Head of caudate nucleus (tissue), 42 donors: ENCODE measurements at places on chromosomes 1 and 21.
A peak's percentile ranks its signal among the peaks of the same experiment; 100 is the strongest.

DNA sequence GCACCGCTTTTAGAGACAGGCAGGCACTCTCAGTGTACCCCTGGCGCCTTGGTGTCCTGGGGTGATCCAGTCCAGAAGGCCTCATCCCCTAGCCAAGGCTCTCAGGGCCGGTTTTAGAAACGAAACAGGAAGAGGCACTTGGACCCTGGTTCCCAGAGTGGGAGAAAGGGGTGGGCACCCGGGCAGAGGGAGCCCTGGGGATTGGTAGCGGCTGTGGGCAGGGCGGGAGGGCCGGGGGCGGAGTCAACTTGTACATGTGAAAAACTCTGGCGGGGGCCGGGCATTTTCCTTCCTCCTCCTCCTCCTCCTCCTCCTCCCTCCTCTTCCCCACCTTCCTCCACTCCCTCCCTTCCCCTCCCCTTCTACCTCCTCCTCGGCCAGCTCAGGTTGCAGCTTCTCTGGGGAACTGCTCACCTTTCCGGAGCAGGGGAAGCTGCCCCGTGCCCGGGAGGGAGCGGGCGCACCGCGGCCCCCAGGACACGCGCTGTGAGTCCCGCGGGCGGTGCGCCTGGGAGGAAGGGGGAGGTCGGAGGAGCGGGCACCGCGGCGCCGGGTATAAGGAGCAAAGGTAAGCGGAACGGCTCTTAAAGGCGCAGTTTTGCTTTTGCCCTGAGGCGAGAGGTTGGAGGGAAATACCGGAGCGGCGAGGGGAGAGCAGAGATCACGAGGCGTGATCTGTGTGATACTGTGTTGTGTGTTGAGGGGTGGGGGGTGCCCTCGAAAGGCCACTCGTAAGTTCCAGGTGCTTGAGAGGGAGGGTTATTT, at the start of gene CDK18:
Gene CDK18 (plus strand): TSS at position 359 of the 765 bp plus-strand sequence. CDS start 18,499 bp downstream, outside the sequence.
- peak; percentile 92 for DNase-seq

- no peak for DNase-seq
Observed at GRCh38 chr21:44815225-44815624, 2.6 kb downstream of the SUMO3 start.

DNA sequence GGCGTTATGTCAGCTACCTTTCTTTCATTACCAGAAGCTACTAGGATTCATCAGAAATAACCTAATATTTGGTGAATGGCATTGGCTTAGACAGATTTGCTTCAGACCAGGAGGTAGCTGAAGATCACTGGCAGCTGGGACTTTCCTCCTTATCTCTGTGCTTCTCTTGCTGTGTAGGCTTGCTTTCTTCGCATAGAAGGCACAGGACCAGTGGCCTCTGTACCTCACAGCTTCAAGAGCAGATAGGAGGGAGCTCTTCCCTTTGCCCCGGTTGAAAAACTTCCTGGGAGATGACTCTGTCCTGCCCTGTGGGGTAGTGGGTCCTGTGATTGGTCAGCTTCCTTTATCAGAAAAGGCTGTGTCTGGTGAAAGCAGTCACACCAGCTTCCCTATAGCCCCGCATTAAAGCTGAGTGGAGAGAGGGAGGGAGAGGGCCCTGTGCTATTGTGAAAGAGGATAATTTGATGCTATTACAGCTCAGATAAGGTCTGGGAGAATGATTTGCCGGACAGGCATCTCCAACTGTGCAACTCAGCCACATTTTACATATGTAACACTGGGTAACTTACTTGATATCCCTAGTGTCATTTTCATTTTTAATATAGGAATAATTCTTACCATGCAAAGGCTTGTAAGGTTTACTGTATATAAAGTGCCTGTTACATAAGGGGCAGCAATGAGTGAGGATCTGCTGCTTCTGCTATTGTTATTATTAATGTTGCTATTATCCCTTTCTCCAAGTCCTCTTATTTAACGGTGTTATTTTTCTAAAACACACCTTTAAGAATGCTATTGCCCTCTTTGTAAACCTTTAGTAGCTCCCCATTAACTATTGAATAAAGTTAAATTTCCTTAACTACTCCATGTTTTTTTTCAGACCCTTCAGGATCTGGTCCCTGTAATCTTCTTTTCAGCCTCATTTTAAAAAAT, 31.6 kb downstream of the OSBPL9 start:
- DNase-seq = no peak

DNA sequence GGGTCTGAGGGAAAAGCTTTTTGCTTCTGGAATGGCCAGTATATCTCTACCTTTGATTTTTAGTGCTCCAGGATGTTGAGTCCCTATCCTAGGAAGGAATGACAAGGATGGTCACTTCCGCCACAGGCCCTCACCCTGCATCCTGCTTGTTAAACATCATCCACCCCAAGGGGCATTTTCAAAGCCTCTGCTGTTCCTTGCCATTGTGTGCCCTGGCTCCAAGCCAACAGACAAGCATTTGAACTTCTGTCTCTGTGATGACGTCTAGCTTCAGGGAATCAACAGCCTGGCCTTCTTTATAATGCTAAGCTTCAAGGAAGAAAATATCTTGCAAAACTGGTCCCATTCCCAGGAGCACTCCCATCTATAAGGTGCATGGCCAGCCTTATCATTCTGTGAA, 12.3 kb upstream of the JAM2 start:
- DNase-seq = no peak

GRCh38 chr1:27773826-27774445, 917 bp downstream of the STX12 start:
- no peak for DNase-seq

- DNase-seq = peak; percentile 28
Observed at GRCh38 chr1:87224201-87224600, 104.5 kb upstream of the LMO4 start.

- DNase-seq = no peak
Observed at GRCh38 chr1:153174624-153175023, 23.9 kb upstream of the SPRR2G start.

GRCh38 chr21:33198346-33199099, 31.2 kb upstream of the IFNAR2 start:
- DNase-seq = peak; percentile 68

DNA sequence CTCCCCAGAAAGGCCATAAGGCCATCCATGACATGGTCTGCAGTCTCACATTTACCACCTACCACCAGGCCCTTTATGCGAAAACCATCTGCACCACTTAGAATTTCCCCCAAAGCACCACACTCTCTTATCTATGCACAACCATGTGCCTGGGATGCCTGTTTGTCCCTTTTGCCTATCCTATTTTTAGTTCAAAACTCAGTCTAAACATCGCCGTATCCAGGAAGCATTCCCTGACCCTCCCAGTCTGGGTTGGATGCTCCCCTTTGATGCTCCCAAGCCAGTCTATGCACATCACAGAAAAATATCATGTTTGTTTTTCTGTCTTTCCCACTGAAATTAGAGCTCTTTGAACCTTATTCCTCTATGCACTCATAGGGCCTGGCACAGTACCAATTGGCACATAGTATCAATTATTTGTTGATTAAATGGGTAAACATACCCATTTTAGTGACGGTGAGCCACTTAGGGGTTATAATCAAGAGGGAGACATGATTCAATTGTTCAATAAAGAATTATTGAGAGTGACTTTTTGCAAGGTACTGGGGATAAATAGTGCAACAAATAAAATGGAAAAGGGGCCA, 6.7 kb downstream of the MPL start:
- no peak for DNase-seq

- no peak for DNase-seq
Observed at GRCh38 chr1:57111175-57111574, 145.4 kb upstream of the C8B start.

GRCh38 chr21:29053656-29054055, 19.8 kb downstream of the CCT8 start:
- no peak for DNase-seq

- DNase-seq = no peak
Observed at GRCh38 chr1:171793636-171794035, 12.2 kb downstream of the METTL13 start.

- DNase-seq = no peak
Observed at GRCh38 chr1:186409091-186409490, 33.5 kb downstream of the ODR4 start.

DNA sequence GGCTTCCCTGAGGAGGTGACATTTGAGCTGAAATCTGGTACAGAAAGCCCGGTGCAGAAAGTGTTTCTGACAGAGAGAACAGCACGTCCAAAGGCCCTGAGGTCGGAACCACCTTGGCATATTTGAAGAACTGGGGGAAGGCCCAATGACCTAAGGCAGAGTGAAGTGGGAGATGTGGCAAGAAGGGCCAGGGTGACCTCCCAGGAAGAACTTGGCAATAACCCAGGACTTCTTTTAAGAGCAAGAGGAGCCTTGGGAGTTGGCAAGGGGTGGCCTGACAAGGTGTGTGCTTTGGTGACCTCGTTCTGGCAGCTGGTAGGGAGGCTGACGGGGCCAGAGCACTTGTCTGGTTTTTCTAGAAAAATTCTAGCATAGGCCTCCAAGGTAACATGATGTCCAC, 23.4 kb downstream of the TTC39A start:
- DNase-seq = no peak

DNA sequence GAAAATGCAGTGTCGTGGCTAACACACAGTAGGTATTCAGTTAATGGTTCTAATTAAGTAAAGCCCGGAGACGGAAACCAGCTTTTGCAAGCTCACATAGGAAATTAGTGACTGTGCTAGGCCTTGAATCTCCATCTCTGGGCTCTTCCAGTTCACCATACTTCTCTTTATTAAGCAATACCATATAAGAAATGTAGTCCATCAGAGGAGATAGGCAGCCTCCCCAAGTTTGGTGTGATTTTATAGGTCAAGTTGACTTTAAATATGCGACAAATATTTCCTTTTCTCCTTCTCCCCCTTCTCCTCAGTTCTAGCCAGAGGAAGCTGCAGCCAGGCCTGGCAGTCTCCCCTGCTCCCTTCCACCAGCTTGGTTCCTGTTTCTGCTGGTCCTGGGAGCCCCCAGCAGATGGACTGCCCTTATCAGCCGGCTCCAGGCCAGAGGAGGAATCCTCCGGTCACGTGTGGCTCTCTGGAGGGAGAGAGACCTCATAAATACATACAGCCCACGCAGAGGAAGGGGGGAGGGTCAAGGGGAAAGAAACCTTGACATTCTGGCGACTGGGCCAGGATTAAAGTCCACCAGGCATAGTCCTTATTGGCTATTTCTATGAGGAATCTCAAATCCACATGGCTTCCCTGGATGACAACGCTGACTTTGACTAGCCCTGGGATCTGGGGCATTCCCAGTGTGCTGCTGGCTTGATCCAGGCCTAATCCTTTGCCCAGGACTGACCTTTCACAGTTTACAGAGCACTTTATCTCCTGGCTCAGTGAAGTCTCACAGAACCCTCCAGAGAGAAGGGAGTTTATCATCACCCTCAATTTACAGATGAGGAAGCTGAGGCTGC, 115.1 kb upstream of the JUN start:
- DNase-seq = no peak

DNA sequence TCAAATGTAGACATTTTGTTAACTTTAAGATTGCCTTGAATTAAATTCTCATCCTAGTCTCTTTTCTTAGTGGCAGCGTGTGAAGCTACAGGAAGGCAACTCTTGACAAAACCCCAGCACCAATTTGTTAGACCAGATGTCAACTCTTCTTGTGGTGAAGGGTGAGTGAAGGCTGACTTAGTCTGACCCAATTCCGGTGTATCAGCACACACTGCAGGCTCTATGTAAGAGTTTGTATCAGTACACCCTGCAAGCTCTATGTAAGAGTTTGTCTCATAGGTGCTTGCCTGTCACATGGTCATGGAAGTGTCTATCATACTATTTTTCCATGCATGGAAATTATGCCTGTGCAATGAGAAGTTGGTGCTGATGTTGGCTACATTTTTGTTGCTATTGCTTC, 16.8 kb downstream of the CR2 start:
- no peak for DNase-seq

GRCh38 chr21:26966649-26967061, 233 bp downstream of the ADAMTS5 start:
- DNase-seq = no peak

- DNase-seq = no peak
Observed at GRCh38 chr1:29969576-29969975, 733.3 kb downstream of the PTPRU start.

GRCh38 chr21:45013260-45013841, 61.0 kb upstream of the ADARB1 start:
- DNase-seq = no peak

DNA sequence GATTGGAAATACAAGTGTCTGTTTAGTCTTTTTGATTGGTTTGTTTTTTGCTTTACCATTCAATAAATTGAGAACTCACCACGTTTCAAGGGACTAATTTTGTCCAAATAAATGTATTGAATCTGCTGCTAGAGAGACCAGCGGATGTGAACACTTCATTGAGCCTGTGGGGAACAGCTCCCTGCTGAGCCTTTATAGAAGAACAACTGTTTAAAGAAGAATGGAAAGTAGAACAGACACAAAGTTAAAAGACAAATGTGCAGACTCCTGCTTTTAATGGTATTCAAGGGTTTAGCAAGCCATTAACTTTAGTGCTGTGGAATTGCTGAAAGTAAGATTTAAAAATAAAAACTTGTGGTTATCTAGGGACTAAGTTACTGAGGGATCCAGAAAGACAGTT, 817.7 kb upstream of the B3GALT2 start:
- DNase-seq = no peak

DNA sequence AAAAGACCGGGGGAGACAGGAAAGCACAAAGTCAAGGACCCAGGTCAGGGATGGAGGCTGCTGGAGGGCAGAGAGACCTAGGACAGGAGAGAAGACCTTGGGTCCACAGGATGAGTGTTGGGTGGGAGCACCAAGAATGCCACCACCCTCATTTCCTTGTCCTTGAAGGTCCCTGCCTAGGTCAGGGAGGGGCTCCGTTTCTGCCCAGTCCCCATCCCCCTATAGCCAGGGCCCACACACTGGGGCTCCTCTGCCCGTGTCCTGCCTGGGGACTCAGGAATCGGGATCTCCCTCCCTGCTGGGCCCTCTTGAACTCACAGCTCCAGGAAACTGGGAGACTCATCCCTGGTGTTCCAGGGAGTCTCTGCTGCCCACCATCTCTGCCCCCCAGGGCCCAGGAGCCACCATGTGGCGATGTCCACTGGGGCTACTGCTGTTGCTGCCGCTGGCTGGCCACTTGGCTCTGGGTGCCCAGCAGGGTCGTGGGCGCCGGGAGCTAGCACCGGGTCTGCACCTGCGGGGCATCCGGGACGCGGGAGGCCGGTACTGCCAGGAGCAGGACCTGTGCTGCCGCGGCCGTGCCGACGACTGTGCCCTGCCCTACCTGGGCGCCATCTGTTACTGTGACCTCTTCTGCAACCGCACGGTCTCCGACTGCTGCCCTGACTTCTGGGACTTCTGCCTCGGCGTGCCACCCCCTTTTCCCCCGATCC, 584 bp downstream of the TINAGL1 start:
- no peak for DNase-seq

- no peak for DNase-seq
Observed at GRCh38 chr1:243793298-243793697, 56.7 kb downstream of the AKT3 start.

GRCh38 chr1:79604490-79605198, 598.1 kb upstream of the ADGRL4 start:
- DNase-seq = no peak
